Dermis microvascular lymphatic vessel endothelial cell (primary cell): ENCODE measurements at places on chromosomes 7 and 10. TPM values are rescaled to one million over a fixed set of nuclear protein-coding genes. Genes with fewer than 3 reads are reported as not detected.

DNA sequence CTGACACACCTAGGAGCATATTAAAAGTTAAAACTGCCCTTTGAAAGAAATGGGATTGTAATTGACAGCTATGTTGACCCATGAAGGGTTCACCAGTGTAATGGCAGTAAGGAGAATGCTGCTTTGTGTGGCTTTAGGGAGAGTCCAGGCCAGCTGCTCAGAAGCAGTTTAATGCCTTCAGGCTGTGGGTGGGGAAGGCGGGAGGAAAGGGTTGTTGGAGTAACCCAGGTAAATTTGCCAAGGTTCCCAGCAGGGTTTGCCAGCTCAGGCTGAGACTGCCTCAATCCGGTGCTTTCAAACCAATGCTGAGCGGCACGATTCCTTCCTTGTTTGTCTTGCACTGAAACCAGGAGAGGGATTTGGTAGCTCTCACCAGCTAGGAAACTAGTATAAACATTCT is 637.2 kb downstream of the INHBA start:
- DNase-seq: no peak

- DNase-seq: no peak
These were observed 47.4 kb upstream of the TCERG1L start for GRCh38 chr10:131358741-131359442.

DNA sequence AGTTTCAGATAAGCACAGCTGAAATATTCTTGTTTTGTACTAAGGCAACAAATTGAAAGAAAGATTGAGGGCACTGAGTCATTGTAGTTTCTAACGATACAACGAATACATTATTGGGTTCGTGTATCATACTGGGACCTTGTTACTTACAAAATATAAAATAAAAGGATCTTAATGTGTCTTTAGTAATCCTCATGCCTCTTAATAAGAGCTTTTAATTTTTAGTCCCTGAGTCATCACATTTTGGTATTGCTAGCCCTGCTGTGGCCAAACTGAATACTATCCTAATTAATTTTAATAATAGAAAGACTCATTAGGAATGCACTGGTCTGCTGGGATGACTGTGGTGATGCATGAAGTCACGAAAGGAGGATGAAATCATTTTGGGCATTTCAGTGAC is 309.7 kb downstream of the EXOC4 start:
- DNase-seq: no peak

DNA sequence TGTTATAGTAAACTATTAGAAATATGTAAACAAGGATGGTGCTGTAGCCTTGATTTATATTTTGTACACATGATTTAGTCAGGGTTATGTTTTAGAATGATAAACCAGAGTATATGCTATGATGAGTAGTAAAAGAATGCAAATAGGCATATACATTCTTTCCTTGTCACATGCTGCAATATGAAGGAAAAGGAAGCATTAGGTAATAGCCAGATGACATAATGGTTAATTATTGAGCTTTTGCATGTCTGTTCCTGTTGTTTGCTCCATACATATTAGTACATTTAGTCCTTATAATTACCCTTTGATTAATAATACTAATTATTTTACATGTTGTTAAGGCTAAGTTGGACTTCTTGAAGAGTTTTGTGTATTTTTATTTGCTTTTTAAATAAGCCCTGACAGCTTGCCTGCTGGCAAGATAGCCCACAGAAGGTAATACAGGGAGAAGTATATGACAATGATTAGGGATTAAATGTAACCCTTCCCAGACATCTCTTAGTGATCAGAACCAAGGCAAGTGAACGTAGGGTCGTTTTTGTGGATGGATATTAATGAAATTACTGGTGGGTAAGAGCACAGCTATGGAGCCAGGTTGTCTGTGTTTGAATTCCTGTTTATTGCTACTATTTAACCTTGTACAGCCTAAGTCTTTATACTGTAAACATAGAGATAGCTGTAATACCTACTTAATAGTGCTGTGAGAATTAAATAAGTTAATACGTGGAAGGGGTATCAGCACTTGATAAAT is 68.4 kb downstream of the PHTF2 start:
- DNase-seq: peak; percentile 37

GRCh38 chr10:10774416-10774815 is 243.3 kb upstream of the CELF2 start:
- DNase-seq: no peak

GRCh38 chr10:865257-865656 is 66.2 kb downstream of the LARP4B start:
- no peak for DNase-seq

DNA sequence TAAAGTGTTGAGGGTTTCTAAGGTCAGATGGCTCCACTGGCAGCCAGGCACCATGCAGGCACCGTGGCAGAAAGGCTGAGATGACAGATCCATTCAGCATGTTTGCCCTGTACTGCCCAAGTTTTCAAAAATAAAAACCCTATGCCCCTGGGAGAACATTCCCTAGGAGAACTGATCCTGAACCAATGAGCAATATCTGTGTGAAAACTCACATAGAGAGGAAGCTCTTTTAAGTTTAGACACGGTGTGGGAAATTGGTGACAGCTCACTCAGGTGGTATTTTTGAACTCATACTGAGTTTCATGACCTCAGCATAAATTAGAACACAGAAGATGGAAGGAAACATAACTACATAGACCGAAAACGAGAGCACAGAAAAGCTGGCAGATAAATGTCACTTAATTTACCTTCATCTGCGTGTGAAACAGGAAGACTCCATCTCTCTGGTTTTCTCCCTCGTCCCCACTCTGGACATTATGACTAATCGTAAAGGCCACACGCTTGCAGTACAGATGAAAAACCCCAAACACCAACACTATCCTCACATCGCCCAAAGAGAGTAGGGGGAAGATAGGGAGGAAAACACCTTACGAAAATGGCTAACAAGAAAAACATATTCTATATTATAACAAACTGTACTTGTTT is 127.8 kb downstream of the ICA1 start:
- no peak for DNase-seq

DNAAF5 gene
- 14.4 and 18.8 TPM in 2 replicates for total RNA-seq

PWWP2B gene
- 9.4 and 13.5 TPM in 2 replicates for total RNA-seq

DNA sequence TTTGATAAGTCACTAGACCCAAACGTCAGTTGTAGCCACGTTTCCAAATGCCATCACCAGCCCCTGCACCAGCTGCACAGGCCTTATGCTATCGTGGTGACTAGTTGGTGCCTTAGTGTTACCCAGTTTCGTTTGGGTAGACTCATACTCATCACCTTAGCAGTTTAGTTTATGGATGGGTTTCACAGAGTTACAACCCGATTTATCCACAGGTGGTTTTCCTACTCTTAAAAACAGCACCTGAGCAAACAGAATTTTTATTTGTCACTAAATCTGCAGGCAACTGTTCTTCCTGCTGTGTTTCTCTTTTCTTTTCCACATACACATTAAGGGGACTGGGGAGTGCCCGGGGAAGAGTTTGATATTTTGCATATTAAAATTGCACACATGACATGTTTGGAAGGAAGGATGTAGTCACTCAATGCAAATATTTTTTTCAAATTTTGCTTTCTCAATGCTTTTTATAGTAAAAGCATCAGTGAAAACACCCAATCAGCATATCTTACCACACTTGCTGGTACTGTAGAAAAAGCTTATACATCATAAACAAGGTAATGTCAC is 41.6 kb downstream of the PDSS1 start:
- DNase-seq: no peak

DNA sequence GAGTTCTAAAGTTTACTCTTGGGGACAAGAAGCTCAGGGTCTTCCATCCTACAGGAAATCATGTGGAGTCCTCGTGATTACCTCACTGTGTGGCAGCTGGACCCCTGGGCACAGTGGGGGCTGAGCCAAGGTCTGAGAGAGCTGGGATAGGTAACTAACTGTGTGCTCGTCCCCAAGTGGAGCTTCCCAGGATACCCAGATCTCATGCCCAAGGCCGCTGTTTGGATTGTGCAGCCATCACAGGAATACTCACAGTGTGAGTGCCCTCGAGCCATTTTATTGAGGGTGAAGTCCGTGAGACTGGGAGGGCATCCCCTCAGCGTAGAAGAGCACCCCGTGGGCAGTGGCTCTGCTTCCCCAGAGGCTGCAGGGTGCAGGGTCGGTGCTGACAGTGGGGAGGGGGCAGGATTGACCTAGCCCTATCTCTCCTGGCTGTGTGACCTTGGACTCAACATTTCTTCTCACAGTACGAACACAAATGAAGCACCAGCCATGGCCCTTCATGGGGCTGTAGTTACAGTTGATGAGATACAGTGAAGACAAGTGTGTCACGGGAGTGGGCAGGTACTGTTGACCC is 69.6 kb upstream of the LEP start:
- DNase-seq: no peak

PRRT4 gene
- total RNA-seq: not detected in 2 replicates

DNA sequence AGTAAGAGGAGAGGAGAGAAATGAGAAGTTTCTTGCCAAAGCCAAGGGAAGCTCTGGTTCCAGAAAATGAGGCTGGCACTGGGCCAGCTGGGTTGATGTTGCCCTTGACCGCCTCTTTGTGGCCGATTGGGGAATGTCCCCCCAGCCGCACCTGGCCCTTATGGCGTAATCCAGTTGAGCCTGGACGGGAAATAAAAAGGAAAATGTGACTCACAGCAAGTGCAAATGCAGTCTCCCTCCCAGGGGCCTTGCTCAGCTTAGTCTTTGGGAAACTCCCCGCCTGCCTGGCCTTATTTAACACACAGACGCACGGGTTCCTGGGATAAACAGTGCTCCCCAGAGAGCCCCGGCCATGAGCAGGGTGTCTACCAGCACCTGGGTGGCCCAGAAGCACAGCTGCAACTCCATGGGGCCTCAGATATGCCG is 174.8 kb downstream of the KIAA1217 start:
- peak; percentile 95 for DNase-seq

TUBB8 gene
- under 0.01 TPM in 1 of 2 replicates, not detected in the other for total RNA-seq

- no peak for DNase-seq
These were observed 35.6 kb downstream of the C10orf90 start for GRCh38 chr10:126634911-126635310.

SLC26A4 gene
- 10.4 and 18.2 TPM in 2 replicates for total RNA-seq

DNA sequence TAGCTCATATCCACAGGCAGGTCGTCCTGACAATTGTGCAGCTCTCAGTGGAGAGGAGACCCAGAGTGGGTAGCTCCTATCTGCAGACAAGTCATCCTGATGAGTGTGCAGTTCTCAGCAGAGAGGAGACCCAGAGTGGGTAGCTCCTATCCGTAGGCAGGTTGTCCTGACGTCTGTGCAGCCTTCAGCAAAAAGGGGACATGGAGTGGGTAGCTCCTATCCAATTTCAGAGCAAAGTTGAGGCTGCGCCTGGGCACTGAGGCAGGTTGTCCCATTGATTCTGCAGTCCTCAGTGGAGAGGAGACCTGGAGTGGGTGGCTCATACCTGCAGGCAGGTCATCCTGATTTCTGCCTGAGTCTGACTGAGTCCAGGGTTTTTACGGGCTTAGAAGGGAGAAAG is 111.8 kb downstream of the HPSE2 start:
- DNase-seq: no peak

VENTX gene
- total RNA-seq: not detected in 2 replicates

DNA sequence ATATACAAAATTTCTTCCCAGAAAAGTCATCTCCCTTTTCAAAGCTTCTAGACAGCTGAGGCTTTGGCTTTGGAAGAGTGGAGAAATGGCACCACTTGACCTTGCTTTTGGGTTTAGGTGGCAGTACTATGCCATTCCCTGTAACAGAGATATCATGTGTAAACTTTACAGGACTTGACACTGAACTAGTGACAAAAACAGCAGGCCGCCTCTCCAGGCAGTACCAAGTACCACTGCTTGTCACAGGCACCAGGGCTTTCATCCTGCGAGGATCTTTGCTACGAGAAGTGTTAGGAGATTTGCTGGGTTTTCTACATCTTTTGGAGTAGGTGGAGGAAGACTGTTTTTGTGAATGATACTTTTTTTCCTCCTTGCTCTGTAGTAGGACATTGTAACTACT is 32.6 kb upstream of the ANLN start:
- no peak for DNase-seq

HOXA13 gene
- total RNA-seq: not detected in 2 replicates

DNA sequence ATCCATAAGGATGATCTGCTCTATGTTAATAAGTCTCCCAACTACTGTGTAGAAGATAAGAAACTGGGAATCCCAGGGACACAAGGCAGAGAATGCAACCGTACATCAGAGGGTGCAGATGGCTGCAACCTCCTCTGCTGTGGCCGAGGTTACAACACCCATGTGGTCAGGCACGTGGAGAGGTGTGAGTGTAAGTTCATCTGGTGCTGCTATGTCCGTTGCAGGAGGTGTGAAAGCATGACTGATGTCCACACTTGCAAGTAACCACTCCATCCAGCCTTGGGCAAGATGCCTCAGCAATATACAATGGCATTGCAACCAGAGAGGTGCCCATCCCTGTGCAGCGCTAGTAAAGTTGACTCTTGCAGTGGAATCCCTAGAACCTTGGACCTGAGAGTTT is 10.3 kb downstream of the WNT16 start:
- no peak for DNase-seq

DNA sequence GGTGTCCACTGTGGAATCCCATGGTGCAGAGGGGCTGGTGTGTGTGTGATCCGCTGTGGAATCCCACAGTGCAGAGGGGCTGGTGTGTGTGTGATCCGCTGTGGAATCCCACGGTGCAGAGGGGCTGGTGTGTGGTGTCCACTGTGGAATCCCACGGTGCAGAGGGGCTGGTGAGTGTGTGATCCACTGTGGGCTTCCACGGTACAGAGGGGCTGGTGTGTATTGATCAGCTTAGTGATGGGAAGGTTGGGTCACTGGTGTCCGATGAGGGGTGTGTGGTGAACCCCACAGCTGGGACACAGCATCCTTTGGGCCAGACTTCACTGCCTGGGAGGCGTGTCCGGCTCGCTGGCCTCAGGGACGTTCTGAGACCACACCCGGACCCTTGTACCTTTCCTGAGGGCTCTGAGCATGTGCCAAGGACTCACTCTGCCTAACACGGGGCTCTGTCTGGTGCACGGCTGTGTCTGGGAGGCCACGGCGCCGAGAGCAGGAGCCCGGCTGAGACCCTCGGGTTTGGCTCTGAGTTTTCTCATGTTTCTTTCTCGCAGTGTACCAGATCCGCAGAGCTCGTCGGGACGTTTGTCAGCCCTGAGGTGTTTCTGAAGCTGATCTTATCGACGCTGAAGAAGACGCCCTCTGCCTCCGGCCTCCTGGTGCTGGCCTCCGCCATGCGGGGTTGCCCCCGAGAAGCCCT is 29.3 kb upstream of the PRKAR1B start:
- DNase-seq: no peak

CWF19L1 gene
- 22.4 and 29.0 TPM in 2 replicates for total RNA-seq

DNA sequence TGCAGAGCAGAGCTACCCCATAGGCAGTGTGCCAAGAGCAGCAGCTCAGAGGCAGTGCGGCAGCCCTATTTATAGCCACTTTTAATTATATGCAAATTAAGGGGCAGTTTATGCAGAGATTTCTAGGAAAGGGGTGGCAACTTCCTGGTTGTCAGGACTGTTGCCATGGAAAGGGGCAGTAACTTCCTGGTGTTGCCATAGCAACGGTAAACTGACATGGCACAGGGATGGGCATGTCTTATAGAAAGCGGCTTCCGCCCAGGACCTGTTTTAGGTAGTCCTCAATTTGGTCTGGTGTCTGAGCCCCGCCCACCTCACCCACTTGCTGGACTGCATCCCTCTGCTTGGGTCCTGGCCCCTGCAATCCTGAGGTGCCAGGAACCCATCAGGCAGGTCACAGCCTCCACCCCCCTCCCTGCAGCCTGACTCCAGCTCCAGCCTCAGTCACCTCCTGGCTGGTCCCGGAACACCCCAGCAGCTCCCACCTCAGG is 115.8 kb downstream of the TMEM130 start:
- DNase-seq: no peak

GRCh38 chr7:43725251-43725650 is 4.1 kb downstream of the COA1 start:
- DNase-seq: no peak

GRCh38 chr7:147197006-147197405 is 1080.4 kb downstream of the CNTNAP2 start:
- no peak for DNase-seq
